ENCODE measurements at places on chromosomes 4 and X.

- DNase-seq, result no peak
Measured at GRCh38 chr4:31793907-31794306, 1073.7 kb downstream of the PCDH7 start.

GRCh38 chr4:120847019-120847582 lies 75.4 kb downstream of the PRDM5 start:
- DNase-seq, result no peak

DNA sequence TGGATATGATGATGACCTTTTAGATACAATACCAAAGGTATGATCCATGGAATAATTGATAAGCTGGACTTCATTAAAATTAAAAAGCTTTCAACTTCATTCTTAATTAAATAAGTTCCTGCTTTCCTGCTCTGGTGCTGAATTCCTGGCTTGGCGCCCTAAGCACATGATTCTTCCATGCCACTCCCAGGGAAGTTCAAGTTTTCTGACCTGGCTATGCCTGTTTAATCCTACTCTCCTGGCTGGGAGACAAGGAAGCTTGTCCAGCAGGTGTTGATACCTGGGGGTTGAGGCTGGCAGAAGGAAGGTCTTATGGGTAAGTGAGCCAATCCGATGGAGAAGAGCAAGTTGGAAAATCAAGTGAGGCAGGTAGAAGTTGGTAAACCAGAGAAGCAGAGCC lies 24.3 kb downstream of the XKRX start:
- no peak for DNase-seq

GRCh38 chrX:70479922-70480659 lies 35.5 kb downstream of the DLG3 start:
- DNase-seq, result no peak

DNA sequence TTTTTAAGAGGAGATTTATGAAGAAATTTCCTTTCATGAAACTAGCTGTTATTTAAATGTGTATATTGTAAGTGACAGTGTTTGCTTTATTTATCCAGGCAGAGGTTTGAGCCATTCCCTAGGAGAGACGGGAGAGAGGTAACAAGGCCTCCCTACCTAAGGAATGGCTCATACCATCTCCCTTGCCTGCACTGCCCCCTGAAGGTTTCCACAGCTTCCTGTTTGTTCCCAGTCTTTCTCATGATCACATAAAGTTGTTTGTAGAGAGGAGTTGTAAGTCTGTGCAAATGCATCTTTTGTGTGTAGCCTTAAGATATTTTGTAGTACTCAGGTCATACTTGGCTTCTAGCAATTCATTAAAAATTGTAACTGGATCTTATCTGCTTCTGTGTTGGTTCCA lies 1504.5 kb upstream of the PCDH10 start:
- DNase-seq, result no peak

GRCh38 chrX:2819345-2820135 lies 9.2 kb upstream of the GYG2 start:
- no peak for DNase-seq

DNA sequence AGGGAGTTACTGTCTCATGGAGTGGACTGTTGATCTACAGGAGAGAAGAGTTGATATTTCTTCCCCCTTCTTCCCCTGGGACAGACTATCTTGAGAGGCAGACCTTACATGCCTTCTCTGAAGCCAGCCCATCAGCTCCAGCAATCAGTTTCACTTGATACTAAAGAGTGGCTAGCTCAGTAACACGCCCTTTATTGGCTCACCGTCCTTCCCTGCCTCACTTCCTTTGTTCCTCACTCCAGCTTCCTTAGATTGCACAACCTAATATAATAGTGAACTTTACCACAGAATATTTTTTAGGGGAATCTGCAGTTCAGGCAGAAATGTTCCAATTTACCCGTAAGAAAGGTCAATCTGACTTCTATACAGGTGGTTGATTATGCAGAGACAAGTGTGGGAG lies 128.1 kb upstream of the NDP start:
- DNase-seq, result no peak

GRCh38 chr4:16852228-16852627 lies 46.2 kb downstream of the LDB2 start:
- DNase-seq, result no peak

- peak; percentile 30 for DNase-seq
Measured at GRCh38 chr4:26867914-26868684, 7.5 kb downstream of the STIM2 start.

- no peak for DNase-seq
Measured at GRCh38 chr4:66160606-66161005, 490.3 kb upstream of the EPHA5 start.

GRCh38 chr4:171067422-171067821 lies 745.8 kb upstream of the GALNTL6 start:
- DNase-seq, result no peak

DNA sequence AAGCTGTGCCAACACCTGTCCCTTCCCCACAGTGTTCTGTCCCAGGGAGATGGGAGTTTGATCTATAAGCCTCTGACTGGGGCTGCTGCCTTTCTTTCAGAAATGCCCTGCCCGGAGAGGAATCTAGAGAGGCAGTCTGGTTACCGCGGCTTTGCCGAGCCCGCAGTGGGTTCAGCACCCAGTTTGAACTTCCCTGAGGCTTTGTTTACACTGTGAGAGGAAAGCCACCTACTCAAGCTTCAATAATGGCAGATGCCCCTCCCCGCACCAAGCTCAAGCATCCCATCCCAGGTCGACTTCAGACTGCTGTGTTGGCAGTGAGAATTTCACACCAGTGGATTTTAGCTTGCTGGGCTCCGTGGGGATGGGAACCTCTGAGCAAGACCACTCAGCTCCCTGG lies 33.3 kb upstream of the ARSJ start:
- no peak for DNase-seq

DNA sequence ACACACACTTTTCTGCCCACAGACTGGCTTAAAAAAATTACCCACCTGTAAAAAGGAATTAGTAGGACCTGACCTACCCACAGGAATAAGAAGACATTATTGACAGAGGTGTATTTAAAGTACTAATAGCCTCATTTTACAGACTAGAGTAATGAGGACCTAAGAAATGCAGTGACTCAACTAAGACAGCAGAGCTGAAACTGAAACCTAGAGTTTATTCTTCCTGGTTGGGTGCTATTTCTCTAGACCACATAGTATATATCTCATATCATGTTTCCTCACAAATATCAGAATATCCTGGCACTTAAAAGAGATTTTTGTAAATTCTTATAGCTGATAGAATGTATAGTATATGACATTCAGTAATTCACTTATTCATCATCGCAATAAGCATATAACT lies 435.0 kb downstream of the MAGEE1 start:
- no peak for DNase-seq

DNA sequence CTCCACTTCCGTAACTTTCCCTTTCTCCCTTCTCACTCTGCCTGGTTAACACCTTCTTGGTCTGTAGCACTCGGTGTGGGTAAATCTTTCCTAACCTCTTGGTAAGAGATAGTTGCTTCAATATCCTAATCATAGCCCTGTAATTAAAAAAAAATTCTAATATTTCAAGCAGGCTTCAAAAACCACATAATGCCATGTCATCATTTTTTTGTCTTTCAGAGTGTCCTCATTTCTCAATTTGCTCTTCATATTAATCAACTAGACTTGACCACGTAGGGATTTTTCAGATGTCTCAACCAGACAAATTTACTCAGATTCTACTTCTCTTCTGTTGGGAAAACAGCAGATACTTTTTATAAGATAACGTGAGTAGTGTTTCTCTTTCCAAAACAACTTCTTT lies 91.0 kb downstream of the FREM3 start:
- no peak for DNase-seq

- no peak for DNase-seq
Measured at GRCh38 chr4:13704035-13704434, 76.5 kb upstream of the BOD1L1 start.

DNA sequence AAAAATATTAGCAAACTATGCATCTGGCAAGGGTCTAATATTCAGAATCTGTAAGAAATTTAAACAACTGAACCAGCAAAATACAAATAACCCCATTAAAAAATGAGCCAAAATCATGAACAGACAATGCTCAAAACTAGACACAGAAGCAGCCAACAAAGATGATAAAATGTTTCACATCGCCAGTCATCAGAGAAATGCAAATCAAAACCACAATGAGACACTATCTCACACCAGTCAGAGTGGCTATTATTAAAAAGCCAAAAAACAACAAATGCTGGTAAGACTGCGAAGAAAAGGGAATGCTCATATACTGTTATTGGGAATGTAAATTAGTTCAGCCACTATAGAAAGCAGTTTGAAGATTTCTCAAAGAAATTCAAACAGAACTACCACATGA lies 201.3 kb upstream of the CPEB2 start:
- DNase-seq, result no peak

- no peak for DNase-seq
Measured at GRCh38 chrX:31200430-31200829, 128.6 kb upstream of the FTHL17 start.

DNA sequence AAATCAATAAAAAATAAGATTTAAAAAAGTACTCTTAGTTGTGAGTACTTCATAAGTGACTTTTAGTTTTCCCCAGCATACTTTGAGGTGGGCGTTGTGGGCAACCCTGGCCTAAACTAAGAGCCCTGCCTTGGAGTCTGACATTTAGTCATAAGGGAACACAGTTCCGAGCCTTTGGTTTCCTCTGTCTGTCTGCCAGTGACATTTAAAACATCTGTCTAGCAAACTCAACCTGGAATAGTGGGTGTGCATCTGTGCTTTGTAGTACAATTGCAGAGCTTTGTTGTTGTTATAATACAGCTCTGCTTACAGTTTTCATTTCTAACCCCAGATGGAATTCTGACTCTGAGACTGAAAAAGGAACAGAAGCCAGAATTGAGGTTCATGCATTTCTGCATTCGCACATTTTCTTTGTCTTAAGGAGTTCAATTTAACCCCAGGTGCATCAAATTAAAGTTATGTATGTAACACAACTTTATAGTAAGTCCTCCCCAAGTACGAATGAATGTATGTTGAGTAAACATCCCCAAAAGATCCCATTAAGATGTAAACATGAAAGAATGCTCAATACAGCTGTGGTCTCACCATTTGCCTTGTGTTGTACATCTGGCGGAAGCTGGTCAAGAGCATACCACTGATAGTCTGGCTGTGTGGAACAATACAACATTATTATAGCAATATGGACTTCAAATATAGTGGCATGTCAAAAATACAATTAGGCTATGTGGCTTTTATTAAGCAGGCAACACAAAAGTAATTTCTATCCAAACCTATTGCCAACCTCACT lies 25.9 kb downstream of the TNIP3 start:
- DNase-seq, result no peak

DNA sequence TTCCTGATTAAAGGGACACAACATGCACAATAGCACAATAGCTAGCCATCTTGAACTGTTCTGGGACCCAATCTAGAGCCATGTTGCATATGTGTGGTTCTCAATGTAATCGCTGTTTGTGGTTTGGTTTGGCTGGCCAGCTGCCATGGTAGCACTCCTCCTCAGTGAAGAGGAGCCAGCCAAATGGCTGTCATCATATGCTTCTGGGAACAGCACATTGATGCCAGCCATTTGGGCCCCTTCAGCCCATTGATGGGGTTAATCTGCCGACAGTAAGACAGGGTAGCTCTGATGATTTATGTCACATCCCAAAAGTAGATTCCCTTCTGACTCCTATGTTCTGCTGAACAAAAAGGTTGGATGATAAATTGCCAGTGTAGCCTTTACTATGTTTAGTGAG lies 48.5 kb downstream of the AWAT2 start:
- DNase-seq, result peak; percentile 47

DNA sequence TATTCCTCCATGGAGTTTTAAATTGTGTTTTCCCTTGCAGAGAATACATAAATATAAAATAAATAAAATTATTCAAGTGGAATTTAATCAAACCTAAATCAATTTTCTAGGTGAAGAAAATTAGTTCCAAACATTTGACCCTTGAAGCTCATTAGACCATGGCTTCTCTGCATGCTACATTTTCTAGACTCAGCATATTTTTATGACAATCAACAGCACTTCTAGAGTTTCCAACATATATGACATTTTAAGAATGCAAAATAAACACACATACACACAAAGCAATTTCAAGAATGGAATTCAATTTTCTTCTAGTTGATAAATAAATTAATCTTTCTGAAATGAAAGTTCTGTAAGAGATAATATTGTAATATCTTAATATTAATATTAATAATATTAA lies 1083.9 kb upstream of the INTU start:
- DNase-seq, result no peak

- DNase-seq, result no peak
Measured at GRCh38 chr4:113548303-113548702, 213.2 kb downstream of the CAMK2D start.

- DNase-seq, result no peak
Measured at GRCh38 chrX:104833401-104833800, 267.4 kb downstream of the IL1RAPL2 start.

DNA sequence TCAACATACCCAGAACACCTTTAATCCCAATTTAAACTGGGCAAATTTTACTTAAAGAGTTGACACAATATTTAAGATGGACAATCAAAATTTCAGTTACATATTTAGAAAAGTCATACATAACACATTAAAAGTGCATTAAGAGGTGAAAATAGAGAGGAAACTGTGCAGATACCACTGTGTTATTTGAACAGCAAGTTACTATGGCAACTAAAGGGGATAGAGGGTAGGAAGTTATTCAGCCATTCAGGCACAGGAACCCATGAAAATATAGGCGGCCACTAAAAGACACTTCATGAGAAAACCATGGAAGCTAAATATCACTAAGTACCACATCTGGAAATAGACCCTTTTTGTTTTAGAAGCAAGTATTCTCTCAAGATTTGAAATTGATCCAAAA lies 75.1 kb downstream of the PDGFC start:
- no peak for DNase-seq

DNA sequence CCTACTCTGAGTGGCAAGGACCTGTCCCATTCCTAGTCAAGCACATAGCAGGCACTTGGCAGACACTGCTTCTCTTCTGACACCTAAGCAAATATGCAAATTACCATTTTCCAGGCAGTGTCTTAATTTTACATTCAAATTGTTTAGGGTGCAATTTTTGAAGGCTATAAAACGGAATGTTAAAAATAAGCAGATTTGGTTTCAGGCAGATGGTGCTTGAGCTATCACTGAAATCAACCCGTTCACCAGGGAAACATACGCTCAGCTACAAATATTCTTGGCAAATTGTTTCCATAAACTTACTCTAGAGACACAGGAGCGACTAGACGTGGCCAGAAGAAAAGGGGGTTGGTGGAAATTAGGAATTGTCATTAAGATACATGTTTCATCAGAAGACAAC lies 45.7 kb downstream of the BEND2 start:
- DNase-seq, result no peak

Measured in left cardiac atrium (tissue), 4 donors.